ENCODE measurements at places on chromosomes 4 and X.

GRCh38 chr4:73468170-73468569, 13.4 kb upstream of the AFM start:
- DNase-seq = no peak

DNA sequence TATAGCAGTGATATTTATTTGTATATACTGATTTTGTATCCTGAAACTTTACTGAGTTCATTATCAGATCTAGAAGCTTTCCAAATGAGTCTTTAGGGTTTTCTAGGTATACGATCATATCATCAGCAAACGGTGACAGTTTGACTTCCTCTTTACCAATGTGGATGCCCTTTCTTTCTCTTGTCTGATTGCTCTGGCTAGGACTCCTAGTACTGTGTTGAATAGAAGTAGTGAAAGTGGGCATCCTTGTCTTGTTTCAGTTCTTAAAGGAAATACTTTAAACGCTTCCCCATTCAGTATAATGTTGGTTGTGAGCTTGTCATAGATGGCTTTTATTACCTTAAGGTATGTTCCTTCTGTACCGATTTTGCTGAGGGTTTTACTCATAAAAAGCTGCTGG, 37.5 kb downstream of the CBR4 start:
- DNase-seq = no peak

DNA sequence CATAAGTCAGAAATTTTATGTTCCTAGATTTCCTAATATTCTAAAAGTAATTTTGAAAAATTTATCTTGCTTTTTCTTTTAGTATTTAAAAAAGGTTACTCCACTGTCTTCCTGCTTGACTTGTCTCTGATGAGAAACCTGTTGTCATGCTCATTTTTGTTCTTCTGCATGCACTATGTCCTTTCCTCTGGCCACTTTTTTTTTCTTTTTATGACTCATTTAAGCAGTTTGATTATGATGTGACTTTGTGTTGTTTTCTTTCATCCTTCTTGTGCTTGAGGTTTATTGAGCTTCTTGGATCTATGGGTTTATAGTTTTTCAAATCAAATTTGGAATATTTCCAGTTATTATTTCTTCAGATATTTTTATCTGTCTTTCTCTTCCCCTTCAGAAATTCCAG, 12.0 kb upstream of the UFSP2 start:
- no peak for DNase-seq

GRCh38 chrX:133880032-133880443, 105.4 kb downstream of the GPC3 start:
- no peak for DNase-seq

DNA sequence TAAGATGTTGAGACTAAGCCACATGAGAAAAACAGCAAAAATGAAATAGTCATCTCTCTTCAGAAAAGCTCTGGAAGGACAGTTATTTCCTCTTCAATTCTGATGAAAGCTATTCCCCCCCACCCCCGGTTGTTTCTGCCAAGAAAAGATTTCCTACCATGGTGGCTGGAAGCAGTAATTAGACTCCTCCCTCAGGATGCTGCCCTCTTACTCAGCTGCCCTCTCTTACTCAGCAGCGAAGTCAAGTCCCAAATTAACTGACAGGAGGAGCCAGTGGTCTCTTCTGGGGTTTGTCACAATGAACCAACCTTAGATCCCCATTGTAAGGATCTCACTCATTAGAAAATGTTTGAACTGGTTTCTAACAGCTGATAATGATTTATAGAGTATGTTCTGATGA, 38.0 kb downstream of the GPM6B start:
- DNase-seq = no peak

GRCh38 chrX:22300130-22300529, 27.4 kb downstream of the CBLL2 start:
- DNase-seq = no peak

GRCh38 chr4:104365618-104366017, 129.1 kb downstream of the CXXC4 start:
- no peak for DNase-seq

- no peak for DNase-seq
Observed at GRCh38 chr4:15805583-15806517, 27.7 kb downstream of the CD38 start.

DNA sequence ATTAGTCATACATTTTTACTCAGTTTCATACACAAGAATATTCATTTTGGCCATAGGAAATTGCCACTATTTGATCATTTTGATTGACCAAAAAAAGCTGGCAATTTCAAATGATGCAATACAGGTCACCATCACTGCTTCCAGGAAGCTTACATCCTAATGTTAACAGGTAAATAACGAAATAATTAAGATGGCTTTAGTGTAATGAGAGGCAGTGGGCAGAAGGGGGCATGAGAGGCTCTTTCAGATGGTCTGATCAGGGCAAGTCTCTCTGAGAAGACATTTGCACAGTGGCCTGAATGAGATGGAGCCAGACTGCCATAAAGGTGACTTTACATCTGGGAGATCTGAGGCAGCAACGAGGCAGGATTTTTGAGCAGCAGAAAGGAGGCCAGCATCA, 170.7 kb downstream of the SLIT2 start:
- DNase-seq = no peak

DNA sequence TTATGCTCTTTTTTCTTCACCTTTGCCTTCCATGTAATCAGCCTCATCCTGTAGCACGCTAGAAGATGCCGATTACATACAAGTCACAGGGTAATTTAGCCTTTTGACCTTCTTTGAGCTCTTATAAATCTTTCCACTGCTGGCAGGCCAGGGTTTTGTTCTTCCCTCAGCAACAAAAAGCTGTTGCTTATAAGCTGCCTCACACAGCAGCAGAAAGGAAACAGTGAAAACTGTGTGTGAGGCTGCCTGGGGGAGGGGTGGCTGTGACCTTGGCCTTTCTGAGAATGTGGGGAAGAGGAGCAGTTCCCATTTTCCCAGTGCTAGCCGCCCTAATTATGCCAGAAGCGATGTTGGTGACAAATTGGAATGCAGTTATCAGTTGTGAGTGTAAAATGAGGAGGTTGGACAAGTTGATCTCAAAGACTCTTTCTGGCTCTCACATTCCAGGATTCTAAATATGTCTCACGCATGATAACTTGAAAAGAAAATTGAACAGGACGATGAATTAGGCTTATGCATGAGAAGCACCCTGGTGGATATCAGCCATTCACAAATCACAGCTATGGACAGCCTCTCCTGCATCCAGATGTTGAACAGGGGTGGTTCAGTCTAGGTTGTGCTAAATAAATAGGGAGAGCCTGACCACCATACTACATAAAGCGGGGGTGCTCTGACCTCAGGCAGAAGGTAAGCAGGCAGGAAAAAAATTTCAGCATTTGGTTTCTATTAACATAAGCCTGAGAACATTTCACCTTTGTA, 25.7 kb downstream of the SLITRK2 start:
- DNase-seq = no peak

Measured in right lobe of liver (tissue), 6 donors.